Hepatocyte (in vitro differentiated cells): ENCODE measurements at places on chromosomes 2 and 18. TPM values are rescaled to one million over a fixed set of nuclear protein-coding genes. Genes with fewer than 3 reads are reported as not detected.

GRCh38 chr2:42124011-42124785 is 45.0 kb upstream of the EML4 start:
- no peaks in the 10 kb centered on the region for H3K27me3 ChIP-seq
- no peak overlapping the region for H3K27ac ChIP-seq
- no peak overlapping the region for H3K4me3 ChIP-seq
- no peak for DNase-seq
- H3K36me3 ChIP-seq: no peaks in the 10 kb centered on the region

DNA sequence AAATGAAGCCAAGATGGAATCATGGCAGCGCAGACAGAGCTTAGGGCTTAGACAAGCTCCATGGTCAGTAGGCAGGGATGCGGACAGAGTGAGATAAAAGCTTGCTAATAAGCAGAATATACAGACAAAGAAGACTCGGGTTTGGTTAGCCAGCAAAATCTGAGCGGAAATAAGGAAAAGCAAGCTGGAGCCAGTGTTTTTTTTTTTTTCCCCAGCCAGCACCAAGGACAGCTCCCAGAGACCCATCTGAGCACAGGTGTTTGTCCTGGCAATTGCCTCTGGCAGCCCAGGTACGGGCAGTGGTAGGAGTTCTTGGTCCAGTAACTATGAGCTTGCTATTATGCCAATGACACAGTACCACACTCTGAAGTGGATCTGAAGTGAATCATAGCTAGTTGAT is 187.6 kb downstream of the ADCYAP1 start:
- H3K4me3 ChIP-seq: no peak overlapping the region
- no peaks in the 10 kb centered on the region for H3K27me3 ChIP-seq
- DNase-seq: peak; percentile 23
- no peaks in the 10 kb centered on the region for H3K36me3 ChIP-seq
- H3K4me1 ChIP-seq: no peaks in the 10 kb centered on the region

GRCh38 chr2:102235042-102235473 is 48.2 kb downstream of the IL1RL2 start:
- H3K36me3 ChIP-seq: no peaks in the 10 kb centered on the region
- DNase-seq: no peak
- no peak overlapping the region for H3K27ac ChIP-seq

GRCh38 chr2:83900862-83901261 is 558.2 kb downstream of the SUCLG1 start:
- H3K36me3 ChIP-seq: no peaks in the 10 kb centered on the region
- H3K27ac ChIP-seq: no peak overlapping the region
- peak; percentile 6 for DNase-seq
- no peaks in the 10 kb centered on the region for H3K4me1 ChIP-seq
- no peak overlapping the region for H3K4me3 ChIP-seq

- no peaks in the 10 kb centered on the region for H3K36me3 ChIP-seq
- H3K4me1 ChIP-seq: peaks cover 5% of the 10 kb centered on the region
- no peak overlapping the region for H3K4me3 ChIP-seq
- no peak overlapping the region for H3K27ac ChIP-seq
- H3K27me3 ChIP-seq: no peaks in the 10 kb centered on the region
Measured at GRCh38 chr18:11251229-11251890, 102.0 kb upstream of the PIEZO2 start.

DNA sequence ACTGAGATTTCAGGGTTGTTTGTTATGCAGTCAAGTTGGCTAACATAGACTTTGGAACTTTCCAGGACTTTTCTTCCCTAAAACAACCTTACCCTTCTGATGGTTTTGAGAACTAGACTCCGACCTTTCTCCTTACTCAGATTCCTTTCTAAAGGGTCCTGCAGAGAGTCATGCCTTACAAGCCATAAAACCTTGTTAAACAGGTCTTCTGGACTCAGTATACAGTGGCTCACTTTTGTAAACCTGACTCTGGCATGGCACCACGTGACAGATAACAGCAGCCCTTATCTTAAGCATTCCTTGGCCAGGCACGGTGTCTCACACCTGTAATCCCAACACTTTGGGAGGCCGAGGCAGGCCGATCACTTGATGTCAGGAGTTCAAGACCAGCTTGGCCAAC is 253.2 kb upstream of the RAB6C start:
- no peak overlapping the region for H3K4me3 ChIP-seq
- peak; percentile 73 for DNase-seq
- H3K27ac ChIP-seq: peak overlapping the region; percentile 66
- H3K36me3 ChIP-seq: no peaks in the 10 kb centered on the region

DNA sequence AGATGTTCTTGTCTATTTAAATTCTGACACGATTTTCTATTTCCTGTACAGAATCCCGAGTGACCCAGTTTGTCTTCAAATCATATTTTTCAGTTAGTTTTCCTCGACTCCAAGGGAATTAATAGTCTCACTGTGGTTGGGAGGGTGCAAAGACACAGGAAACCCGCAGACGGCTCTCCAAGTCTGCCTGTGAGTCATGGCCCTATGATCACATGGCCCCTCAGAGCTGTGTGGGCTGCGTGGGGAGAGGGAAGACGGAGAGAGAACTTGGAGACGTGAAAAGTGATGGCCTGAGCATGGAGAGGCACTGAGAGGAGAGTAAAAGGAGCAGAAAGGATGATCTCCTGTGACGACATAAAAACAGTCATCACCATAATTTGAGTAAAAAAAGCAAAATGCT is 989.9 kb downstream of the DCDC2C start:
- no peaks in the 10 kb centered on the region for H3K27me3 ChIP-seq
- DNase-seq: no peak
- H3K4me3 ChIP-seq: no peak overlapping the region
- H3K27ac ChIP-seq: no peak overlapping the region
- H3K4me1 ChIP-seq: no peaks in the 10 kb centered on the region

DNA sequence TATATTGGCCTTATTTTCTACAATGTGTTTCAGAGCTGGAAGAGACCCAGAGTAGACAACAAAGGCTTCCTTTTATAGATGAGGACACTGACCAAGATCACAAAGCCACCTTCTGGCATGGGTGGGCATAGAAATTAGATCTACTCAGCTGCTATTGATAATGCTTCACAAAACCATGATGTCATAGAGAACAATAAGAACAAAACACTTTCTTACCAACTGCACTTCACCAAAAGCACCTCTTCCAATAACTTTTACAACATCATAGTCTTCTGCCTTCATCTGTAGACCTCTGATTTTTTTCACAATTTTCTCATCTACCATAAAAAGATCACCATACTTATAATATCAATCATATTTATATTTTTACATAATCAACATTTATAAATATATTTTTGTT is 58.1 kb downstream of the ROCK2 start:
- H3K27ac ChIP-seq: no peak overlapping the region
- no peak overlapping the region for H3K4me3 ChIP-seq
- no peaks in the 10 kb centered on the region for H3K36me3 ChIP-seq
- H3K4me1 ChIP-seq: no peaks in the 10 kb centered on the region
- no peak for DNase-seq

DNA sequence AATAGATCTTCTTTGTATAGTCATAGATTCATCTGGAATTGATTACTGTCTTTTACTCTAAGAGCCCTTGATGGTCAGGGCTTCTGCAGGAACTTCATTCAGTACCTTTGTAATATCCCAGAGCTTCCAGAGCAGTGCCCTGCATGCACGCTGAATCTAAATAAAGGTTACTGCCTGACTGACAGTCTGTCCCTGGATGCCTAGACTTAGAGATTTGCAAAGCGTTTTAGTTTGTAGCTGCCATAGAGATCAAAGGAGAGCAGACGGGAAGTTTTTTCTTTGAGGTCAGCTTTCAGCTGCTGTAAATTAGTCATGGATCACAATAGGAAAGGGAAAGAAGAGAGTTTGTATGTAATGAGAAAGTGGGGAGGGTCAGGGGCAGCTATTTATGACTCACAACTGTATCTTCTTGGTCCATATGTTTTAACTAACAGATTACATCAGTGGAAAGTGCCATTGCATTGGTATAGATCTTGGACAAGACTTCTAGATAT is 45.2 kb upstream of the NYAP2 start:
- no peaks in the 10 kb centered on the region for H3K36me3 ChIP-seq
- no peak overlapping the region for H3K27ac ChIP-seq
- DNase-seq: peak; percentile 43
- H3K27me3 ChIP-seq: no peaks in the 10 kb centered on the region
- H3K4me1 ChIP-seq: no peaks in the 10 kb centered on the region

VIL1 gene
- 151 and 160 TPM in 2 replicates for polyA plus RNA-seq

- DNase-seq: no peak
- H3K27me3 ChIP-seq: no peaks in the 10 kb centered on the region
- no peaks in the 10 kb centered on the region for H3K36me3 ChIP-seq
Measured at GRCh38 chr2:17815468-17816184, 634 bp upstream of the MSGN1 start.

GTF2A1L gene
- polyA plus RNA-seq: 0.49 and 0.52 TPM in 2 replicates

TSPYL6 gene
- not detected in 2 replicates for polyA plus RNA-seq

PHLPP1 gene
- polyA plus RNA-seq: 7.3 and 7.4 TPM in 2 replicates

RTN4 gene
- 437 and 455 TPM in 2 replicates for polyA plus RNA-seq

GRCh38 chr18:40930211-40930882 is 1024.7 kb upstream of the PIK3C3 start:
- H3K27ac ChIP-seq: no peak overlapping the region
- no peaks in the 10 kb centered on the region for H3K36me3 ChIP-seq
- no peaks in the 10 kb centered on the region for H3K27me3 ChIP-seq
- no peak overlapping the region for H3K4me3 ChIP-seq
- no peak for DNase-seq

DNA sequence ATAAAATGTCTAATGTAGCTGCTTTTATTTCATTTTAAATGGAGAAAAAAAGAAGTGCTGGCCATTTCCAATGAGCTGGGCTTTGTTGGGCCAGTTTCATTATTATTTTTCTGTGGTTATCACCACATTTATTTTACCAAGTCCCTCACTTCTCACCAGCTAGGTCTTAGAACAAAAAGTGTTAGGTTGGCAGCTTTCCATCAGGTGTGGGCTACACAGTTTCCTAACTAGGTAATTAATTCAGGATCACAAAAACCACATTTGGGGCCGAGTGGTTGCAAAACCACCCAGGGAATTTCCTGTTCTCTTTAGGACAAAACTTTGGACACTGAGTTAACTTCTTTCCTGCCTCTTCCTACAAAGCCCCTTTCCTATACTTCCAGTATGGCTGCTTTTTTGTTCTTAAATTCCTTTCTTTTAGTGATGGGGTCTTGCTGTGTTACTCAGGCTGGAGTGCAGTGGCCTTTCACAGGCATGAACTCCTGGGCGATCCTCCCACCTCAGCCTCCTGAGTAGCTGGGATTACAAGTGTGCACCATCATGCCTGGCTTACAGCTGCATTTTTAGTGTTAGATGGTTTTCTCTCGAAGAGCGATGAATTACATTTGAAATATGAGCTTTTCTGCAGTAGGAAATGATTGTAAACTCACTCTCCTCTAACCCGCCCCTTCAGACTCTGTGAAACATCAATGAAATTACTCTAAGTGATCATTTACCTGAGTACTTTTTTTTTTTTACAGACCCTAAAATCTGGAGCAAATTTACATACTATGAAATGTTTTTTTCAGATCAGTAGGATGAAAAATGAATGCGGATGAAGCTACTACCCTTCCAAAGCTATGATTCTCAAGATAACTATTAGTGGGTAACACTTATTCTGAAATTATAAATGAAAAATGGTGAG is 2.6 kb upstream of the ZFP36L2 start:
- peak overlapping the region; percentile 100 for H3K27ac ChIP-seq
- no peaks in the 10 kb centered on the region for H3K27me3 ChIP-seq
- H3K4me1 ChIP-seq: peaks cover 18% of the 10 kb centered on the region
- H3K36me3 ChIP-seq: no peaks in the 10 kb centered on the region

NRP2 gene
- 61.0 and 74.6 TPM in 2 replicates for polyA plus RNA-seq

GRCh38 chr2:21276163-21276562 is 152.4 kb downstream of the TDRD15 start:
- no peaks in the 10 kb centered on the region for H3K36me3 ChIP-seq
- H3K27ac ChIP-seq: no peak overlapping the region
- no peak overlapping the region for H3K4me3 ChIP-seq
- peaks cover 29% of the 10 kb centered on the region for H3K27me3 ChIP-seq
- H3K4me1 ChIP-seq: peaks cover 1% of the 10 kb centered on the region

DNA sequence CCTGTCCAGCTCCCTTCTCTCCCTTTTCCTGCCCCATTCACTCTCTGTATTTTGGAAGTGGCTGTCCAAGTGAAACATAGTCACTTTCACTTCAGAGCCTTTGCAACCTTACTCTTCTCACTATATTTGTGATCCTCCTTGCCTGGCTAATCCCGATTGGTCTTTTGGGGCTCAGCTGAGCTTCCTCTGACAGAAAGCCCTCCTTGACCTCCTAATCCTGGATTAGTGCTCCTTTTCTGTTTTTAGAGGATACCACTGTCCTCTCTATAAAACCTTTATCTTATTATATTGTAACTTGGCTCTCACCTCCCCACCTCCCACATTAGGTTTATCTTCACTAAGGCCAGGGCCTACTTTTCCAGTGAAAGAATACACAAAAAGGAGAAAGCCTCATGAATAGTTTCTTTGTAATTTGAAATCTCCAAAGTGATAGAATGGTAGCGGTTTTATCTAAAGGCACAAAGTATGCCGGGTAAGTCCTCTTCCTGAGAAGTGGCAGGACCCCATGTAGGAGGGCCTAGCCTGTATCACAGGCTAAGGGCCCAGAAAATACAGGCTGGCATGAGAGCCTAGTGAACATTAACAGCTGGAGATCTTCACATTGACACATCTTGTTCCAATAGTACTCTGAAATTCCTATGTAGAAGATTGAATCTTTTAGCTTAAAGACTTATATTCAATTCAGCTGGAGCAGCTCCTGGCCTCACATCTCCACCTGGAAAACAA is 83.1 kb upstream of the GAREM1 start:
- H3K36me3 ChIP-seq: no peaks in the 10 kb centered on the region
- H3K27ac ChIP-seq: no peak overlapping the region
- no peak for DNase-seq
- H3K27me3 ChIP-seq: no peaks in the 10 kb centered on the region
- no peaks in the 10 kb centered on the region for H3K4me1 ChIP-seq

ATAD2B gene
- polyA plus RNA-seq: 6.1 and 8.7 TPM in 2 replicates

- no peaks in the 10 kb centered on the region for H3K36me3 ChIP-seq
- no peak overlapping the region for H3K27ac ChIP-seq
- H3K4me3 ChIP-seq: no peak overlapping the region
- H3K4me1 ChIP-seq: peaks cover 5% of the 10 kb centered on the region
Measured at GRCh38 chr2:199690225-199690624, 160.8 kb downstream of the FTCDNL1 start.

EPB41L3 gene
- polyA plus RNA-seq: 20.8 and 22.9 TPM in 2 replicates

DNA sequence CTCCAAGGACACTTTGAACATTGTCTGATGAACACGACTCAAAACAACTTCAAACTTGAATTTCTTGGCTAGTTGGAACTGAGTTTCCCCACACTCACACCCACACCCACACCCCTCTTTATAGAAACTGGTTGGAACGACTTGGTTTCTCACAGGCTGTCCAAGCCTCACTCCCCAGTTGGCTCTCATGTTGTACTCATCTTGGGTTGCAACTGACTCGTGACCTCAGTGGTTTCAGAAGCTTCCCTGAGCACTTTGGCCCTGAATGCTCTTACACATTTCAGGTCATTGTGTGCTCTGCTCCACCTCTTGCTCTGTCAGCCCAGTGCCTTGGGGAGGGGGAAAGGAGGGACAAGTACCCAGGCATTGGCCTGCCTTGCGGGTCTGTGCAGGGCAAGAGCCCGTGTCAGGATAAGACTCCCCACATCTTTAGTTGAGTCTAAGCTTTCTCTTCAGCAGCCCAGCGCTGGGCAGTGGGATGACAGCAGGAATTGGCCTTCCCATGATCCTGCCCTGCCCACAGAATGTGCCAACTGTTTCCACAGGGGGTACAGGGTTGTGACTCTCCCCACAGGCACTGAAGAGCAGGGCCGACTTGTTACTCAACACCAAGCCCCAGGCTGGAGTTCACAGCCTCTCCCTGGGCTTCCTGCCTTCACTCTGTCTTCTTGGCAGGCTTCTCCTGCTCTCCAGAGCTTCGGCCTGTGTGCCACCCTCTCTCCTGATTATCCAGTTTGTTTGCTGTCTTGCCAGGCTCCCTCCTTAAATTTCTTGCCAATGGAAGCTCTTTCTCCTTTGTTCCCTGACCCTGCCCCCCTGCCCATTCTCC is 104.6 kb downstream of the RTN4 start:
- H3K4me1 ChIP-seq: no peaks in the 10 kb centered on the region
- DNase-seq: no peak
- no peaks in the 10 kb centered on the region for H3K36me3 ChIP-seq
